HT-29 (cell line): ENCODE measurements at places on chromosomes 4 and X. TPM values are rescaled to one million over a fixed set of nuclear protein-coding genes. Genes with fewer than 3 reads are reported as not detected.

Gene TFE3
- 46.6 and 53.6 TPM in 2 replicates for total RNA-seq

Gene BEND4
- not detected in 2 replicates for total RNA-seq

DNA sequence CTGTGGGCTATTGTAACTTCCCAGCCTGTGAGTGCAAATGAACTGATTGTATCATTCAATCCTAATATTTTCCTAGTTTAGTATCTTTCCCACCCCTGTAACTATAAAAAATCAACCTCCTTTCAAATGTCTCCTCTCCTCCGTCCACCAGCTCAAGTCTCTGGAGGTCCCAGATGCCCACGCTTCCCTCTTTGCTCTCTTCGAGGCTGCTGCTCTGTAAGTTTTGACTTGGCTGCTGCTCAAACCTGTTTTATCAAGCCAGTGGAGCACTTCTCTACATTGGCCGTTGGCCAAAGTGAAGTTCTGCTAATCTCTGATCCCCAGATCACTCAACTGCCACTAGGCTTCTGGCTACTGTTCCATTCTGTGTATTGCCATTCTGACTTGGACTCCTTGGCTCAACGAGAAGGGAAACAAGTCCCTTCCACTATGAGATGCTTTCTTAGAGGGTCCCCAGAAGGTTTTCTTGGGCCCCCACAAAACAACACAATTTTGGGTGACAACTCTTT is 60.7 kb upstream of the RAPGEF2 start:
- no peak for DNase-seq

DNA sequence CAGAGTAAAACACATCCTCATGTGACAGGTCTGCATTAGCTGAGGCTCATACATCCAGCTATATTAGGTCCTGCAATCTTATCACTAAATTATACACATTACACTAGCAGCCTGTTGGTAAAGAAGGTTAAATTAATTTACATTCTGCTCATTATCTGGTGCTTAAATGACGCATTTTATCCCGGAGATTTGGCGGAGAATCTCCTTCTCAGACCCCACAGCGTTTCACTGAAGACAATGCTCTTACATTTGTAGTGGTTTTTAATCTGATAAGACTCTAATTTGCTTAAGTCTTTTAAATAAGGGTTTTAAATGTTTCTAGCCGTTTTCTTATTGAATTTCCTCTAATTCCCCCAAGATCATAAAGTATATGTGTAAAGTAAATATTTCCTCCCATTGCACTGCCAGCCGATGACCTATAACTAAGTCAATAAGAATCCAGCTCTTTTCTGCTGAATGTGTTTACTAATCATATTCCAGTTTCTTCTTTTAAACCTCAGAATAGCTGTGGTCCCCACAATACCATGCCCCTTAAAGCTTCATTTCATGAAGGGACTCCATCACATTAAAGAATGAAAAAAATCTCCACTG is 2.1 kb upstream of the PITX2 start:
- DNase-seq = no peak

GRCh38 chr4:183328832-183329231 is 6.6 kb upstream of the CLDN24 start:
- DNase-seq = peak; percentile 8

DNA sequence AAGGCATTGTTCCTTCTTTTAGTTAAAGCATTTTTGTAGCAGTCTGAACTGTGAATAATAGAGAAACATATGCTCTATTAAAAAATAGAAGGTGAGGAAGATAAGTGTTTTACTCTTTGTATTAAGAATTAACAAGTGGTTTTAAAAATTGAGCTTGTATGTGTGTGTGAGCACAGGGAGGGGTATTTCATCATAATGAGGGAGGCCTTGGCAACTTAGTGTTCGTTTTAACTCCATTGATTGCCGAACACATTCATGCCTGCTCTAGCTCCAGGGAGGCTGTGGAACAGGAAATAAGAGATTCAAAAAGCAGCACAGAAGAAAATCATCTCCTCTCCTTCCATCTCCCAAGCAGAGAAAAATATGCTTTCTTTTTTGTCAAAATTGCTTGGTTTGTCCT is 14.8 kb downstream of the SHROOM3 start:
- DNase-seq = no peak

DNA sequence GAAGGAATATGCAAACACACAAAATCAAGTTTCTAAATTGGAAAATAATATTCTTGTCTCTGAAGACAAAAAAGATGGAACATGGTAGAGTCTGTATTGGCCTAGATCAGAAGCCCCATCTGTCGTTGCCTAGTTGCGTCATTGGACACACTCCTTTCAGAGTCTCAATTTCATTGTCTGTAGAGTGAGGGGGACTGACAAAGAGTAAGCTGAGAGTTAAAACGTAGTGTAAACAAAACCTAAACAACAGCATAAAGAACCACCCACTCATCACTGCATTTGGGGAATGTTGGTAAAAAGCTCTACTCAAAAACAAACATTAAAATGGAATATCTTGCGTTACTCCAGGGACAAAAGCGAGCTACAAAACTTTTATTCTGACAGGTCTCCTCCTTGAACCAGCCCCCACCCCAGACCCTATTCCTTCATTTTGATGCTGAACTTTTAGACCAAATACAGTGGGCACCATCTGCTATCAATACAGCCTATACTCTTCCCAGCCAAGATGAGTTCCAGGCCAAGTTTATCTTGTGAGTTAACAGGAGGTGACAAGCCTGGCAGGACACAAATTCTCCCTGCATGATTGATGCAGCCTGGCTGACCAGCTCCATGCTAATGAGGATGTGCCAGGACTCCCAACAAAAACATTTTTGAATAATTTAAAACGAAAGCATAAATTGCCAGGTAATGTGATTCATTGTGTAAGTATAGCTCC is 125.2 kb downstream of the COL25A1 start:
- no peak for DNase-seq

GRCh38 chrX:155959018-155959587 is 38.4 kb upstream of the IL9R start:
- no peak for DNase-seq

DNA sequence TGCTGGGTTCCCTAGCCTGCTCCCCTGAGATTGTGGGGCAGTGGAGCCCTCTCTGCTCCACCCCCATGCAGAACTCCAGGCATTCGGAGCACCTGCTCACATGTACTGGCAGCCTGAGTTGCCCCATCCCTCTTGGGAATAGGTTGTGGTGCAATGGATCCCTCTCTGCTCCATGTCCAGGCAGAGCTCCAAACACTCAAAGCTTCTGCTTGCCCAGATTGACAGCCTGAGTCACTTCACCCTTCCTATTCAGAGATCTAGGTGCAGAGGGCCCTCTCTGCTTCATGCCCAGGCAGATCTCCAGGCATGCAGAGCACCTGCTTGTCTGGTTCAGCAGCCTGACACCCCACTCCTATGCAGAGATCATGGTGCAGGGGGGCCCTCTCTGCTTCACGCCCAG is 18.6 kb upstream of the TEX13B start:
- no peak for DNase-seq

DNA sequence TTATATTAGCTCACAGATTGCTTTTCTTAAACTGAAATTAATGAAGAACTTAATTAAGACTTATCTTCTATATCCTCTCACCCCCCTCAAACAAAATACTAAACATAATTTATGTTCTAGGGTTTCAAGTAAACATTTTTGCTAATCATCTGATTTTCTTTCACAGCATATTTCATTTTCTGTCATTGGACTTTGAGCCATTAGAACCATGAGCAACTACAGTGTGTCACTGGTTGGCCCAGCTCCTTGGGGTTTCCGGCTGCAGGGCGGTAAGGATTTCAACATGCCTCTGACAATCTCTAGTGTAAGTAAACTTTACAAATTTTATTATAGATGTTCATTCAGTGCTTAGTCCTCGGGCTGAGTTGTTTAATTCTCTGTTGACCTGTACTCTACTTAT is 3.3 kb downstream of the PDLIM5 start:
- DNase-seq = peak; percentile 66

Gene PRR32
- not detected in 2 replicates for total RNA-seq

Gene RS1
- not detected in 2 replicates for total RNA-seq

GRCh38 chr4:73952352-73952751 is 29.5 kb downstream of the PF4 start:
- DNase-seq = no peak

Gene LDB2
- total RNA-seq = not detected in 2 replicates

GRCh38 chrX:10618961-10619360 is 1.4 kb downstream of the MID1 start:
- DNase-seq = no peak

Gene DCX
- not detected in 2 replicates for total RNA-seq

GRCh38 chr4:129323658-129324057 is 227.7 kb downstream of the C4orf33 start:
- DNase-seq = no peak

Gene TLR2
- total RNA-seq = not detected in 2 replicates

Gene SLC6A8
- total RNA-seq = 98.8 and 127 TPM in 2 replicates

DNA sequence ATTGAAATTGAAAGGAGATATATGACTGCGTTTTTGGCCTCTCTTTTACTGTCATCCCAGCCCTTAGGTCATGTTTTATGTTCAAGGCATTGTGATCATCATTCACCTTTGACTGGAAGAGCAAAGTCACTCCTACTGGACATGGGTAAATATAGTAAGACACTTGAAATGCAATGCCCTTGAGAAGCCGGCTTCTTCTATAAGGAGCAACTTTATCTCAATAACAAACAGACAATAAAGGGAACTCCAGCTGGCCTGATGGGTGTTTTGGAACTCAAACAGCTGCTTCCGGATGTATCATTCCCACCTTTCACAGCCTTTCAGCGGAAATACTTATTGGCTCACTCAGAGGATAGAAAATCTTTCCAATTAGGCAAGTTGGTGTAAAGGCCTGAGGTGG is 65.1 kb upstream of the C4orf54 start:
- DNase-seq = no peak

DNA sequence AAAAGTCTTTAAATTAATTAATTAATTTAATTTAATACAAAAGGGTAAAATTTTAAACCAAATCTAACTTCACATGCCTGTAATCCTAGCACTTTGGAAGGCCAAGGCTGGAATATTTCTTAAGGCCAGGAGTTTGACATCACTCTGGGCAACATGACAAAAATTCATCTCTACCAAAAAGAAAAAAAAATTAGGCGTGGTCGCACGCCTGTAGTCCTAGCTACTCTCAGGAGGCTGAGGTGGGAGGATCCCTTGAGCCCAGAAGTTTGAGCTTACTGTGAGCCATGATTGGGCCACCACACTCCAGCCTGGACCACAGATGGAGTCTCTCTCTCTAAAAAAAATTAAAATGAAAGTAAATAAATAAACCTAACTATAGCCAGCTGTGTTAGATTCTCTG is 39.2 kb upstream of the ANTXR2 start:
- DNase-seq = no peak

Gene MSN
- total RNA-seq = 108 and 120 TPM in 2 replicates

Gene DKK2
- not detected in 2 replicates for total RNA-seq

Gene POU4F2
- not detected in 2 replicates for total RNA-seq

DNA sequence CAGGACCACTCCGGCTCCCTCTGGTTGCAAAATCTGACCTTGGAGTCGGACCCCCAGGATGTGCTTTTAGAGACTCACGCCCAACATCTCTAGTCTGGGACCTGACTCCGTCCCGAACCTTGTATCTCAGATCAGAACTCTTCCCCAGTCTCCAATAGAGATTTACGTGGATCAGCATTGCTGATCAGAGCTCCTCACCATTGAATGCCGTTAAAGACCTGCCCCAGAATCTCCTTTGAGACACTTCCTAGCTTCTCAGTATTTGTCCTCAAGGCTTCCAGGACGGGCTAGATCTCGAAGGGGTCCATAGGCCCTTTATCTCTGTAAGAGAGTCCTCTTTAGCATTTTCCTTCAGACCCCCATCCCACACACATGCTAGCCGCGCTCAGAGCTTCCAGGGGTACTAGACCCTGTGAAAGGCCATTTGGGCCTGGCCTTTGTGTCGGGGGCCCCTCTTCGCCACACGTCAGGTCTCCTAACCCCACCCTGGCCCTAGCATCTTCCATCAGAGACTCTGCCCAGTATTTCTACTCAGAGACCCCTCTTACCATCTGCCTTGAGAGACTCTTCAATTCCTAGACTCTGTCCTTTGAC is 662 bp downstream of the UBA1 start:
- DNase-seq = peak; percentile 46

DNA sequence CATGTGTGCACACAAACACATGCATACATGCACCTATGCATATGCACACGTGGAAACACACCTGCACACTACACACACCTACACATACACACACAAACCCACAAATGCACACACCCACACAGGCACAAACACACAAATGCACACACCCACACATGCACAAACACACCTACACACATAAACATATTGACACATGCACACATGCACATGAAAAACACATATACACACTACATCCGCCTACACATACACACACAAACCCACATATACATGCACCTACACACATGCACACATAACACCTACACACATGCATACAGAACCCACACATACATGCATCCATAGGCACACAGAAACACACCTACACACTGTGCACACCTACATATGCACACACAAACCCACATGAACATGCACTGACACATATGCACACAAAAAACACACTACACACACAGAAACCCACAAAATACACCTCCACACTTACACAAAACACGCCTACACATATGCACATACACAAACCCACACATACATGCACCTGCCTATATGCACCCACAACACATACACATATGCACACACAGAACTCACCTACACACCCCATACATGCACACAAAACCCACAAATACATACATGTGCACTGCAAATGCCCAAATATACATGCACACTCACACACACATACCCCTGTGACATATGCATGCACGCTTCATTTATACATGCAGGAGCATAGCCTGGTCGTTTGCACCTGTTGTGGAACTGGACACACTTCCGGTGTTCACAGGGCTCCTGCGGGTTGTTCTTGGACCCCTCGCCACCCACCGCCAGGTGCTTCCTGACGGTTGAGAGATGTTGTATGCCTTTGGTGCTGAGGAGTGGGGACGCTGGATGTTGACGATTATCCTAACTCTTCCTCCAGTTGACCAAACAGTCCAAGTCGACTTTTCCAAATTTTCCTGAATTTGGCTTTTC is 22.1 kb downstream of the CD99 start:
- no peak for DNase-seq

DNA sequence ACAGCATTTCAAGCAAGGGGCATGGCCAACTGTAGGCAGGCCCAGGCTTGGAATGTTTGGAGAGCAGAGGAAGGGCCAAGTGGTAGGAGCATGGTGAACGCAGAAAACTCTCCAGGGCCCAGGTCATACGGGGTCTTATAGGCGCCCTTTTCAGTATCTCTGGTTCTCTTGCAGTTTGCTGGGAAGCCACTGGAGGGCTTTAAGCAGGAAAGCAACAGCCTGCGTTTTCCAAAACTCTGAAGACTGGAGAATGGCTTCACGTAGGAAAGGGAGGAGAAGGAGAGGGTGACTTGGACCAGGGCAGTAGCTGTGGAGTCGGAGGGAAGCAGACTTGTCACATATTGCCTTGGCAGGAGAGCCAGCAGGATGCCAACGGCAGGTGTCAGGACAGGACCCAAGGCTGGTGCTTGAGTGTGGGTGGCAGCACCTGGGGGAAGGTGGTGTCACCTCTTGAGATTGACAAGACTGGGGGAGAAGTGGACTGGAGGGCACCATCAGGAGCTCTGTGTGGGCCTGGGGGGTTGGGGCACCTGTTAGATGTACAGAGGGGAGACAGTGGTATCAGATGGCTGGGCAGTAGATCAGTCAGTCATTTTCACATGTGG is 21.9 kb downstream of the TKTL1 start:
- peak; percentile 53 for DNase-seq
